Activated CD4-positive, alpha-beta T cell treated with anti-CD3 and anti-CD28 coated beads, Interleukin-2, amount 10 ng/mL, durations not matched to agents 7 days and 5 days (primary cell): ENCODE measurements at places on chromosomes 12 and 14.

GRCh38 chr14:43647302-43647701, 859.8 kb downstream of the FSCB start:
- no peak for DNase-seq

DNA sequence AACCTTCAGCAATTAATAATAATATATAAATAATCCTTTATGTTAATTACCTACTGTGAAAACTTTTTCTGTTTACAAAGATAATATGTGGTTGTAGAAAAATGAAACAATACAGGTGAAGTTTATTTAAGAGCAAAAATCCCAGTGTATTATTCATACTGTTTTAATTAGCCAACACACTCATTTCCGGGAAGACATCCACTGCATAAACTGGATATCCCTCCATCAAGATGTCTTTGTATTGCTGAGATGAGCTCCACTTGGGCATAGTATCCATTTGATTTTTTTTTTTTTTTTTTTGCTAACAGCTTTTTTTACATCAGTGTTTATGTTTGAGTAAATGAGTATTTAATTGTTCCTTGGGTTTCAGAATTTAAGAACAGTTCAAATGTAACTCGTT, 13.7 kb upstream of the DERA start:
- no peak for DNase-seq

DNA sequence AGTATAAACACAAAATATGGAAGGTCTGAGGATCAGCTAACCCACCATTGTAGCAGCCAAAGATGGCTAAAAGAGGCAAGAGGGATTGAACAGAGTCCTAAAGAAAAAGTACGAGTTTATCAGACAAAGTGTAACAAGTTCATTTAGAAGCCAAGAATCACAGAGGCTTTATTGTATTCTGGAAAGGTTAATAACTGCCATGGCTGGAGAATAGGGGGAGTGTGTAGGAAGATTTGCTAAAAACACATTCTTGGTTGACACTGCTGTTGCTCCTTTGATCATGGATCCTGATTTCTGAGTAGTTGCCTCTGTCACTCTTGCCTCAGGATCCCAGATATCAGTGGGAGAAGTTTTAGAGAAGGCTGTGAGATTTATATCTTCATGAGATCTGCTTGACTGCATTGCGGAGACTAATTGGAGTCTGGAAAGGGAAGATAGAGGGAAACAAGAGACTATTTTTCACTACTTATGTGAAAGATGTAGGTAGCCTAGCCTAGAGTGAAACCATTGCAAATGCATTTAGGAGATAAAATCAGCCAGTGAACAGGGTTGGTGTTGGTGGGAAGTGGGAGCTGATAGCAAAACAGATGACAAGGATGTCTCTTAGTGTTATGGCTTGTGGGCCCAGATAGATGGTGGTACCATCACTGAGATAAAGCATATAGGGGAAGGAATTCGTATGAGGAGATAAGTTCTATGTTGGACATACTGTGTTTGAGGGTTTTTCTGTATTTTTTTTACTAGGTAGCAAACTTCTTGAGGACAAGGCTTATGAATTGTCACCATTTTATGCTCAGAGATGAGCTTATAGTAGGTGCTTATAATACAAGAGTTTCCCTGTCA, 402.9 kb upstream of the PDE3A start:
- no peak for DNase-seq

- no peak for DNase-seq
Observed at GRCh38 chr14:96888593-96888992, 91.4 kb downstream of the VRK1 start.

DNA sequence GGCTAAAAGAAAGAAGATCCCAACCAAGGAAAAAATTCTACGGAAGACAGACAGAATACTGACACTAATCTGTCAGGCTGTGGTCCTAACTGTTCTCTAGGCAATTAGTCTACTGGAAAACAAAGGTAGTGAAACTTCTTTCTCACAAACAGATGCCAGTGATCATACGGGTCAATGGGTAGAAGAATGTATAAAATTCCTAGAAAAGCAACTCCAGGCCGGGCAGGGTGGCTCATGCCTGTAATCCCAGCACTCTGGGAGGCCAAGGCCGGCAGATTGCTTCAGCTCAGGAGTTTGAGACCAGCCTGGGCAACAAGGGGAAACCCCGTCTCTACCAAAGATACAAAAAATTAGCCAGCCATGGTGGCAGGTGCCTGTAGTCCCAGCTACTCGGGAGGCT, 64.8 kb downstream of the HECTD4 start:
- DNase-seq, result no peak

GRCh38 chr14:105857826-105858675, 331.7 kb downstream of the TMEM121 start:
- peak; percentile 69 for DNase-seq

GRCh38 chr14:74018174-74018585, 908 bp downstream of the ENTPD5 start:
- DNase-seq, result peak; percentile 6

- no peak for DNase-seq
Observed at GRCh38 chr12:52279422-52280318, 5.2 kb downstream of the KRT86 start.

- no peak for DNase-seq
Observed at GRCh38 chr12:20339060-20339459, 29.3 kb upstream of the PDE3A start.

DNA sequence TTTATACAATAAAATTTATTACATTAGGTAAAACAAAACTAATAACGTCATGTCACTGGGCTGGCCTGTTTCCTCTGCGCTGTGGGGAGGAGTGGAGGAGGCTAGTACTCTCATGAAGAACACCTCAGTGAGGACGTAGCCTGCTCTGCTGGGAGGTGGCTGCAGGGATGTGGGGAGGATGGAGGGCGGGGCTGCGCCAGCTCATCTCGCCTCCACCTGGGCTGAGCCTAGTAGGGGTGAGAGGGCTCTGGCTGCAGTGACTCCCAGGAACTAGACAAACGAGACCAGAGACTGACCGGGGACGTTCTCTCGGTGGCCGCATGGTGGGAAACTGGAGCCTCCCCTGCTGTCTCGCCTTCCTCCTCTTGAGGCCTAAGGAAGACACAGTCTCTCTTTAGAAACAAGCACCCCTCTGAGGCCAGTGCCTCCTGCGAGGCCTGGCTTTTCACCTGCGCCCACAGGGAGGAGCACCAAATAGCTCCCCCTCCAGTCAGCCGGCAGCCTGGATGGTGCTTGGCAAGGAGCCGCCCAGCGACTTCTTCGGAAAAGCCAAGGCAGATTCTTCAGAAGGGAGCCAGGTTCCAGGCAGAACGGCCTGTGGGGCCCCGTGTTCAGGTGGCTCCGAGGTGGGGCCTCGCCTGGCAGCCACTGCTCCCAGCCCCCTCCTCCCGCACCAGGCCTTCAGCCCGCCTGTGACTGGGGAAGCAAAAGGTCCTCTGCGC, 62.4 kb downstream of the PLEKHG3 start:
- no peak for DNase-seq

DNA sequence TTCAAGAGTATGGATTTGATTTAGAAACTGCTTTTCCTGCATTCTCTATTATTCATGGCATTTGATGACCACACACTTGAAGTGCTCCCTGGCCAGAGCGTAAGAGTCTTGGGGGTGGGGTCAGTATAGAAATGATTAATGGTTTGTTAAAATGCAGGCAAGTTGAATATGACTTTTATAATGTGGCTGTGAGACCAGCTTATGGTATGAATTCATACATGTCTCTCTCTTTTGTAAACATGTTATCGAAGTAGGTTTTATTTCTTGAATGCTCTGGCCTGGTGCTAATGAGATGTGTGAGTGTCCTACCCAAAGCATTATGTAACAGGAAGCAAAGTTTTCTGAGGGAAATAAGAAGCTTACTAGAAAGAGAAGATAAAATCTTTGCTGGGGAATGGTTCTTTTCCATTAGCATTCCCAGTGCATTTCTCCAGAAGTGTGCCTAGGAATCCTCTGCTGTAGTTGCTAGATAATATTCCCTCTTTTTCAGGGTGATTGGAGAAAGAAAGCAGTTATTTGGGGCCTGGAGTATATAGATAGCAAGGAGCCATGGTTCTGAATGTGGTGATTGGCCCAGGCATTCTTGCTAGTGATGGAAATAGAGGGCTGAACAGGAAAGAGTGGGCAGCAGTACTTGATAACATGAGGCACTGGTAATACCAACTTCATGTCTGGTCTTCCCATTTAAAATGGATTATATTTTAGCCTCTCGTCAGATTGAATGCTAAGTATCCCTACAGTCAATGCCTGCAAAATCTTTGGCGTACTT, 289.7 kb downstream of the RAD51B start:
- no peak for DNase-seq

DNA sequence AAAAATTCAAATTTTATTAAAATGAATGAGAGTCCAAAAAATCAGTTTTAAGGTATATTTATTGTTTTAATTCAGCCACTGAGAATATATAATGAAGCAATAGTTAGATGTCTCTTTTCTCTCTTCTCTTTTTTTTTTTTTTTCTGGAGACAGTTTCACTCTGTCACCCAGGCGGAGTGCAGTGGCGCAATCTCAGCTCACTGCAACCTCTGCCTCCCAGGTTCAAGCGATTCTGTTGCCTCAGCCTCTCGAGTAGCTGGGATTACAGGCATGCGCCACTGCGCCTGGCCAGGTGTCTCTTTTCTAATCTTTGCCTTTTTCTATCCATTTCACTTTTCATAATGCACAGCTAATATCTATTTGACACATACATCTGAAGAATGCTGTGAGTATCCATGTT, 307.1 kb upstream of the RGS6 start:
- no peak for DNase-seq

GRCh38 chr12:46046436-46046835, 56.1 kb upstream of the SCAF11 start:
- DNase-seq, result no peak

DNA sequence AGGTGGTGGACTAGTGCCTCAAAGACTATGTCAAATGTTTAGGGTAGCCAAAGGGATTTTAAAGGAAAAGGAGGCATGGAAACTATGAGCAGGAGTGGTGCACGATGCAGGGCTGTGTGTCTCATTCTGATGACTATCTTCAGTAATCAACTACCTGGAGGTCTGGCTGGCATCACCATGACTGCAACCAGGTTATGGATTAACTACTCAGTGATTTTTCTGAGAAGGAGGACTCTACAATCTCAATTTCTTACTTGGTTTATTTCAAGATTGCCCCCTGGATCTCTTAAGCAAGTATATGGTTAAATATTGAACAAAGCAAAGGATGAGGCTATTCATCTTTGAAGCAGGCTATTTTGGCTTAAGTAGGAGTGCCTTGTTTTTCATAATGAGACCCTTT, 19.2 kb upstream of the EDDM3A start:
- DNase-seq, result no peak

DNA sequence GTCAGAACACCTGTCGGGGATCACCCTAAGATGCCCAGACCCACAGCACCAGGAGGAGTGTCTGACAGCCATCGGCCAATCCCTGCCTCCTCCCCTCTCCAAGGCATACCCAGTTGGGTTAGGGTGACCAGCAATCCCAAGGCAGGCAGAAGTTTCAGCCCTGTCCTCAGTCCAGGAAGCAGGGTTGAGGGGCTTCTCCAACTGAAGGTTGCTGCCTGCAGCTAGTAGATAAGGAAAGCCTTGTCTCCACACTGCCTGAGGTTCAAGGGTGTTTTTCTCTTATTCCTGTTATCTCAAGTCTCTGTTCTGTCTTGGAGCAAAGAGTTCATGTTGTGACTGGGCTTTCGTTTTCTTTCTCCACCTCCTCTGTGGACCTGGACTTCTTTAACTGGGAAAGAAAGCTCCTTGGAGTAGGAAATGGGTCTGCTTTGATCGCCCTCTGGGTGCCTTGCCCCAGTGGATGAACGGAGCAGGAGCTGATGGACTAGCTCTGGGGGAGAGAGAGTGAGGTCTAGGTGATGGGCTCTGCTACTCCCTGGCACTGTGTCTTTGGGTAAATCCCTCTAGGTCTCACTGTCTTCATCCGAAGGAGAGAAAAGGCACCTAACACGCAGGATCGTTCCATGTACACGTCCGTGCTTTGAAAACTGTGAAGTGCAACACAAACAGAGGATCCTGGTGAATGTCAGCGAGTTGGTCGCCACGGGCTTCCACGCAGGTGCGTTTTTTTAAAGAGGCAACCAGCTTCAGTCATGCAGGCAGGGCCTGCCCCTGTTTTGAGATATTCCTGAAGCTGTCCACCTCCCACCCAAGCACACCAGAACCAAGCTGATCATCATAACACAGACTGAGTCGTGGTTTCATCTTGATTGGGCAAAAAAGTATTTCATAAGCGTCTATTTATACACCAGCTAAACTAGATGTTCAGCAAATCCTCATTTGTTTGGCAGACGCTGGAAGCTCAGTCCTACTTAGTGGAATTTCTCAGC, 52.5 kb upstream of the FOXN3 start:
- DNase-seq, result no peak

GRCh38 chr12:22334410-22335100, at the start of gene ST8SIA1:
Gene ST8SIA1, minus strand, starts transcription at chr12:22334707. Its CDS starts 475 bp downstream, at chr12:22334232.
- peak; percentile 35 for DNase-seq

- DNase-seq, result no peak
Observed at GRCh38 chr14:35333264-35333730, 41.1 kb downstream of the PSMA6 start.

- DNase-seq, result no peak
Observed at GRCh38 chr12:63302941-63303536, 152.0 kb upstream of the AVPR1A start.

DNA sequence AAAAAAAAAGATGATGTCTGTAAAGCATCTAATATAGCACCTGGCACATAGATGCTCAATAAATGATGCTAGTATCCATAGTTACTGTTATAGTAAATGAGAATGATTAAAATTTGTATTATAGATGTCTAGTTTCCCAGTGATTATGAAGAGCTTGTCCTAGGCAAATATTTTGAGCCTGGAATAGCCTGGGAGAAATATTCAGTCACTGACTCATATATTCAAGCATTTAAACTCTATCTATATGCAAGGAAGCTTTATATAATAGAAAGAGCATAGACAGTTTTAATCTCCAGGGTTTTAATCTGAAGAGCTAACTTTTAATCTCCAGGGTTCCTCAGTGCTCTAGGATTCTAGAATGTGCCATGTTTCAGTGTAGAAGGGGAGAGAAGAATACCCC, 91.5 kb upstream of the VASH1 start:
- no peak for DNase-seq

GRCh38 chr14:54207075-54207474, 189.7 kb upstream of the CDKN3 start:
- no peak for DNase-seq

DNA sequence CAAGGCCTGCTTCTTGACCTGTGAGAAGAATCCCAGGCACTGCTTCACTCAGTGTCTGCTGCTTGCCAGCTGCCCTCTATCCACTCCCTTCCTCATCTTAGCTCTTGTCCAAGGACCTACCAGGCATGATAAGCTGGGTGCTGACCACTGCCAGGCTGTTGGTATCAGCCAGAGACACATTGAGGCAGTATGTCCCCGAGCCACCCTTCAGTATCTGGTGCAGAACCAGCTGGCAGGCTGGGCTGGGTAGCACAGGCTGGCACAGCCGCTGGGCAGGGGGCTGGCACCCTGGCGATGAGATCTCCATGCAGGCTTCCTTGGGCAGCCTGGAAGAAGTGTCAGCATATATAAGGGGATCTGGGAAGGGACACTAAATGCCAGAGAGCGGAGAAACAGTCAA, 10.5 kb downstream of the PMEL start:
- DNase-seq, result no peak

GRCh38 chr12:86950444-86950843, 694.3 kb upstream of the MGAT4C start:
- no peak for DNase-seq
